ENCODE measurements at places on chromosomes 1 and 21.
A peak's percentile ranks its signal among the peaks of the same experiment; 100 is the strongest.

DNA sequence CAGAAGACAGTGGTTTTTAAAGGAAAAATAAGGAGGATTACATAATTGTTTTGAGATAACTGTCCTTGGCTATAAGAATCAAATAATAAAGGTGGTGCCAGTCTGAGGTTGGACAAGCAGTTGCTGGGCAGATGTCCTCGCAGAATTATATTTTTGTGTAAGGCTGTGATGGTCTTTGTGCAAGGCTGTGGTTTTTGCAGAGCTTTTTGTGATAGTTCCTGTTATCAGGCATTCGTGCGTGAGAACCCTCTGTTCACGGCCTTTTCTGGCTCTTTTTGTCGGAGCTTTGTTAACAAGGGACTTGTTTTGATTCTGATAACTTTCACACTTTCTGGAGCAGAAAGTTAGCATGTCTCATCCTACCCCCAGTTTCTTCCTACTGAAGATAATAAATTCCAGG is 33.4 kb downstream of the SH3BP5L start:
- no peak for DNase-seq

GRCh38 chr1:32872192-32872460 is 1.4 kb upstream of the FNDC5 start:
- no peak for DNase-seq

DNA sequence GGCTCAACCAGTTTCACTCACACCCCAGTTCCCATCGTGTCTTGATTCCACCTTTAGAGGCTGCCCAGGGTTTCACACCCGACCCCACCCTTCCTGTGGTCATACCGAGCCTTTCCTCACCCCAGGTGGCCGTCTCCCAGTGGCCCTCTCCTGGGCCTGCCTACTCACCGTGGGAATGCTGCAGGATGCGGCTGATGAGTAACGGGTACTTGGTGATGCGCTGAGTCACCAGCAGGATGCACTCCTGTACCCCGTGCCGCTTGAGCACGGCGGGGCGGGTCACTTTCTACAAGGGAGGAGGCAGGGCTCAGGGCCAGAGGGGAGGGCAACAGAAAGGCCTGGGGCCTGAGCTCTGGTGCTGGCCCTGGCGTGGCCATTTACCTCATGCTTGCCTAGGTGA is 16.4 kb downstream of the ARHGEF2 start:
- DNase-seq: no peak

- no peak for DNase-seq
Observed at GRCh38 chr1:16076865-16077238, 3.4 kb upstream of the FAM131C start.

- no peak for DNase-seq
Observed at GRCh38 chr1:214552174-214552608, 789 bp upstream of the PTPN14 start.

DNA sequence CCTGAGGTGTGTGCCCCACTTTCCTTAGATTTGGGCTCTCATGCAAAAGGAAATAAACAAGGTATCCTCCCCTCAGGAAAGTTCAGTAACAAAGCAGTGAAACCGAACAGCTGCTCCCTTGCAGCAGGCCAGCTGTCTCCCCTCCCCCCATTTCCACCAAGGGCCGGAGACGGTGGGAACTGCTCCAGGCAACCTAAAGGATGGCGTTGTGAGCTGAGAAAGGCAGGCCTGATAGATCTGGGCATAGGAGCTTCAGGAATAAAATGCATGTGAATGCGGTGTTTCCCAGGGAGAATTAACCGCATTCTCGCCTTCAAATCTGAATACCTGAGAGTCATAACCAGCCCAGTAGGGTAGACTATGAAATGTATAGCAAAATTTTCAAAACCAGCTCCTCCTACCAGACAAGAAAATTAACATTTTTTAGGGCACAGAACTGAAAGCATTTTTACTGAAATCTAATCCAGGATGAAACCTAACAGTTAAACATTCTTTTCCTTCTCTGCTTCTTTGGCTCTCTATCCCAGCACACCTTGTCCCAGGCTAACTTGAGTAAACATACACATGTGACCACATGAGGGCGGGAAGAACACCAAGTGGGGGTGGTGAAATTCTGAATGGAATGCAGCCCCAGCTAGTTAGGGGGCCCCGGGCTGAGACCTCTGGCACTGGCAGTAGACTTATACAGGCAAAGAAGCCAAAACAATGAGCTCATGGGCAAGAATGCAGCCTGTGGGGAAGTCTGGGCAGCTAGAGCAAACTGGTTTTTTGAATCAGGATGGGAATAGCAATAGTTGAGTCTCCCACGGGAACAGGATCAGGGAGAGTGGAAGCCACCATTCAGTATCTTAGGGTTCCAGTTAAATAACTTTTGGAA is 11.5 kb downstream of the MCL1 start:
- no peak for DNase-seq

- no peak for DNase-seq
Observed at GRCh38 chr1:156662005-156662799, 15.0 kb downstream of the NES start.

- no peak for DNase-seq
Observed at GRCh38 chr21:26813426-26813998, 31.7 kb downstream of the ADAMTS1 start.

DNA sequence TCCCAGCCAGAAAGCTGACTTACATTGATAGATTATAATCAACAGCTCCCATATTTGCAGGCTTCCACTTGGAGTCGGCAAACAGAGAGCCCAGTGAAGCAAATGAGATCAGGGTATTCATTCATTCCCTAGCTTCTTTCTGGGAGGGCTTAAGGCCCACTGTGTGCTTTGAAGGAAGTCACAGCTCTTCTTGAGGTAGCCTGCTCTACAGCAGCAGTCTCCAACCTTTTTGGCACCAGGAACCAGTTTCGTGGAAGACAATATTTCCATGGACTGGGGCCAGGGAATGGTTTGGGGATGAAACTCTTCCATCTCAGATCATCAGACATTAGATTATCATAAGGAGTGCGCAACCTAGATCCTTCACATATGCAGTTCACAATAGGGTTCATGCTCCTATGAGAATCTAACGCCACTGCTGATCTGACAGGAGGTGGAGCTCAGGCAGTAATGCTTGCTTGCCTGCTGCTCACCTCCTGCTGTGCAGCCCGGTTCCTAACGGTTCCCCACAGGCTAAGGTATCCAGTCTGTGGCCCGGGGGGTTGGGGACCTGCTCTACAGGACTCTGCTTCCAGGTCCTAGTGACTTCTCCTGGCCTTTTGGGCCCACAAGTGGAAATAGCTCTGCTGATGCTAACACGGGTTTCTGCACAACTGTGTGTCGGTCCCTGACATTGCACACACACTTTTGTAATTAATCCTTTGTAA is 13.7 kb upstream of the ADAM30 start:
- DNase-seq: no peak

DNA sequence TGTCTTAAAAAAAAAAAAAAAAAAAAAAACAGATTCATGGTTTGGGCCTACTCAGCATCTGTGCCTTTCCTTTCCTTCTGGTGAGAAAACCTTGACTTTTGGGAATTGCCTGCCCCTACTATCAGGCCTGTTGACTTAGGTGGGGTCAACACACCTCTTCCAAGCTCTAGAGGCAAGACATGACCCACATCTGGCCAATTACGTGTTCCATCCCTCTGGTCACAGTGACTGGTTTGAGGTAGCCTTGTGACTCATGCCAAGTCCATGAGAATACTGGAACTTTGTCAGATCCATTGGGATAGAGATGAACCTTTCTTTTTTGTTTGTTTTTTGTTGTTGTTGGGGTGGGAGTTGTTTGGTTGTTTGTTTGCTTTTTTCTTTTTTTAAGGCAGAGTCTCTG is 37.3 kb upstream of the KHDRBS1 start:
- no peak for DNase-seq

- DNase-seq: no peak
Observed at GRCh38 chr1:149993181-149993580, 17.3 kb downstream of the OTUD7B start.

GRCh38 chr1:198647055-198647454 is 8.2 kb downstream of the PTPRC start:
- no peak for DNase-seq

GRCh38 chr1:102919659-102920058 is 188.7 kb downstream of the COL11A1 start:
- no peak for DNase-seq

DNA sequence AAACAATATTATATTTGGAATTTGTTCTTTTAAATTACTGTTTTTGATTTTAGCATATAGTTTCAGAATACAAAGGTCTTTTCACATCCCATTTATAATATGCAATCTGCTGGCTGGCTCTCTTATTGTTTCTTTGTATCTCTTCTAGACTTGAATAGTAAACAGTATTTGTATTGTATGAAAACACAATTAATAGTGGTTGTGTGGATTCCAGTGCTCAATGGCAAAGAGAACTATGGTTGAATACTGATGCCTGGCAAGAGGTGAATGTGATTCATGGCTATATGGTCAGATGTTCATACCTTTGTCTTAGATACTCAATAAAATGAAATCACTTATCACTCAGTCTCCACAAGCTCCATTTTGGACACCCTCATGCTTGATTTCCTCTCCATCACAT is 37.2 kb downstream of the OR6Y1 start:
- no peak for DNase-seq

DNA sequence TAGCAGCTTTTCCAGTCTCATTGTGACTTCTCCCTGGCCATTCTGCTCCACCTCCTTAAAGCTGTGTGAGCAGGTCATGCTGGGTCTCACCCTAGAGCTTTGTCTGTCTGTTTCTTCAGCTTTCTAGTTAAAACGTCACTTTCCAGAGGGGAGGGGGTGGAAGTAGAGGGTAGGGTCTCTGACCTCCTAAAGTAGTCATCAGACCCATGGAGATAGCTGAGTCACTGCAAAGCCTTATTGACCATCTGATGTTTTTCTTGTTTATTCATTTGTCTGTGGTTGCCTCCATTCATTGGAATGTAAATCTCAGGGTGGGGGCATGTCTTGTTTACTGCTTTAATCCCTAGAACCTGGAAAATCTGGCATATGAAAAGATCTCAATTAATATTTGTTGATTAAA is 52.7 kb downstream of the ELF3 start:
- DNase-seq: no peak

- DNase-seq: peak; percentile 57
Observed at GRCh38 chr1:38026592-38027200, 14.2 kb downstream of the UTP11 start.

DNA sequence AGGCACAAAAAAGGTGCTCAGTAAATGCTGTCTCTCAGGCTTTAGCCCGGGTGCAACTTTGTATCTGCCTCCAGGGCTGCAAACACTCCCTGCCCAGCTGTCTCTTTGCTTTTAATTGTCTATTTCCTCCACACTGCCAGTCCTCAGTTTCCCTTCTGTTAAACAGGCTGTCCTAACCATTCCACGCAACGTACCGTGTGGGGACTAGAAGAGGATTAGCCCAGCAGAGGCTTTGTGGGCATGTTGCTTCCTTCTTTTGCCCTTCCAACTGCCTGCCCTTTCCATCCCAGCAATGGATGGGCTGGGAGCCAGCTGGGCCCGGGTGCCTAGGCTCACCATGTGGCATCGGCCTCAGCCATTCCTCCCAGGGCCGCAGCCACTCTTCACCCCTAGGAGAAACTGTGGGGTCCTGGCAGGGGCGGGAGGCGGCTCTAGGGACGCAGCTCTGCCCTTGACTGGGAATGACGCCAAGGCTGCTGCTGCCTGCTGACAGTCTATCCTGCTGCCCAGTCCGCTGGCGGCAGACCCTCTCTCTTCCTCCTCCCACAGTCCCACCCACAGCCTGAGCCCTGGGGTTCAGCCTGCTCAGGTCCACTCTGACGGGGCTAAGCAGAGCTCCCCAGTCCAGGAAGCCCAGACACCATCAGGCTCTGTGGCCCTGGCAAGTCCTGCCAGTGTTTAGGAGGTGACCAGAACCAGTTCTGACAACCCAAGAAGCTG is 40.6 kb upstream of the LRP8 start:
- peak; percentile 85 for DNase-seq

DNA sequence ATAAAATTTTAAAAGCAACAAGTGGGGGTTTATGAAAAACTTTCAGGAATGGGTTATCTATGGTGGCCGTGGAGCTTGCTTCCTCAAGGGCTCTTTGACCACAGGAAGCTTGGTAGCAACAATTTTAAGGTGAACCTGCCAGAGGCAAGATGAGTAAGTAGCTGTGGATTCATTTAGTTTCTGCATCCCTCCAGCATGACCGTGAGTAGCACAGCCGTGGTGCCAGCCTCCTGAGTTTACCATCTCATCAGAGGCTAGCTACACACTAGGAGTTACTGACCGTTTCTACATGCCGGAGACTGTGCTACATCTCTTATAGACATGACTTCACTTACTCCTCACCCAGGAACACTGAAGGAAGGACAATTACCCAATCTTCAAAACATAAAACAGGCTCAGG is 30.1 kb upstream of the PLEKHG5 start:
- DNase-seq: peak; percentile 15

- DNase-seq: no peak
Observed at GRCh38 chr1:58331156-58331555, 215.4 kb downstream of the OMA1 start.

GRCh38 chr21:34836103-34836932 is 167.5 kb downstream of the CLIC6 start:
- no peak for DNase-seq

DNA sequence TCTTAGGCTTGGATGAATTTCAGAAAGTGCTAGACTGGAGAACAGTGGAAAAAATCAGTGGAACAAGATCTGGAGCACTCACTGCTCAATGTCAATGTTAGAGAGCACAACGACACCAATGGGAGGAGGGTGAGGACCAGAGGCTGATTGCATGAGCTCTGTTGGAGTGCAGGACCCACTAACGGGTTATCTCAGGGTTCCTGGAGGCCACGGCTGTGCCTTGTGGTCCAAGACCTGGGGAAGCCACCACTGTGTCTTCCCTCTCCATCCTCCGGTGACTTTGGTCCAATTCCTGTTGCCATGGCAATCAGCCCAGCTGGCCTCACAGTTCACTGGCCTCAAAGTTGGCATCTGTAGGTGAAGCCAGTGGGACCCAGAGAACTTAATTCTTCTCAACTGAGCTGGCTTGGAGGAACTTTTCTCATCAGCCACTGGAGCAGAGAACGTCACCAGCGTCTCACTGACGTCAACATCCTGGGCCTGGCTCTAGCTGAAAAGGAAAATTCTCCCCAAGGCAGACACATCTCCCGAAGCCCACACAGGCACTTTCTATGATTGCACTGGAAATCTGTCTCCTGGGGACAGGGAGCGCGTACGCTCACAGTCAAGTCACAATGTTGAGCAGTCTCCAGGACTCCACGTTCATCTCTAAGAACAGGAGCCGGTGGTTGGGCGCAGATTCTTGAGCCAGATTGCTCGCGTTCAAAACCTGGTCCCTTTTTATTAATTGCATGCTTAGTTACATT is 21.9 kb upstream of the GPR157 start:
- no peak for DNase-seq

GRCh38 chr1:202161151-202162046 is 997 bp upstream of the PTPN7 start:
- no peak for DNase-seq

Data from chondrocyte (in vitro differentiated cells).